NCI-H1436 (cell line): ENCODE measurements at places on chromosomes 1 and 21.

DNA sequence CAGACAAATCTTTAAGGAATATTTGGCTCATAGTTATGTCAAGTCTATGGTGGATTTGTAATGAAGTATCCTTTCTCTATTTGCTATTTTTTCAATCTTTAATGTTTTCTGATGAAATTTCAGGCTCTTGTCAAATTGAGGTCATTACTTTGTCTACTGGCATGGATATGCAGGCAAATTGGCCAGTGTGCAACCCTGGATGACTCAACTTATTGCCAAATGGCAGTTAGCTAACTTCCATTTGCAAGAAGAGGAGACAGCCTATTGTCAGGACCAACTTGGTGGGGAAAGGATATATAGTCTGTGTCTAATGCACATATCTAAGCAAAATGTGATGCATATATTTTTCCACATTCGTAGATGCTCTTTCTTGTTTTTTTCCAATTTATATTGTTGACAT is 530.5 kb downstream of the PTBP2 start:
- DNase-seq, result no peak

DNA sequence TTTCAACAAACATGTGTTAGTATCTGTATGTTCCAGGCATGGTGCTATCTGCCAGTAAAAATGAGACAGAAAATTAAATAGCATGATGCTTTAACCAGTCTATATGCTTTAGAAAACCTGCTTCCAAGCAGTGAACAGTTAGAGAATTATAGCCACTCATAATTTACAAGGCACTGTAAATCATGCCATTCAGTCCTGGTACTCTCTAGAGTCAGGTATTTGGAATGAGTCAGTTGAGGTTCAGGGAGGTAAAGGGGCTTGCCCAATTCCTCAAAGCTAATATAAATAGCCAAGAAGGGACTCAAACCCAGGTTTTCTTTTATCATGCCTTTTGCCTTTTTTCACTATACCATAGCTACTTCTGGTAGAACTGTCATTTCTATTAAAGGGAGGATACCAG is 184.4 kb downstream of the NFIA start:
- no peak for DNase-seq

- DNase-seq, result no peak
Observed at GRCh38 chr21:41338455-41338854, 21.9 kb downstream of the FAM3B start.

GRCh38 chr21:38178653-38179470 is 77.9 kb upstream of the KCNJ15 start:
- DNase-seq, result no peak

DNA sequence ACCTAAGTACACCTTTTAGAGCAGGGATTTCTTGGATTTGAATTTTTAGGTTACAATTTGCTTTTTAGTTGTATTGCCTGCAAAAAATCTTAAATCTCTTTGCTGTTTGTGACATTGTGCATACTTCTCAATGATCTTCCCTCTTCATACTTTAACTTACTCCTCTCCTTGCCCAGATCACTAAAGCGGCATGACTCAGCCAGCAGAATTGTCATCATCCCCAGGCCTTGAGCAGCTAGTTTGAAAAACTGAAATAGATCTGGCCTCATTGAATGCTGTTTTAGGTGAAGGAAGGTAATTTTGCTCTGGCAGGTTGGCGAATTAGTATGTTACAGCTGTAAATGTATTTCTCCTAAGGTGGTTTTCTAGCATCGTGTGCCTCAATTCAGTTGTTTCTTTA is 145.9 kb downstream of the RYR2 start:
- DNase-seq, result no peak
